NCI-H1694 (cell line): ENCODE measurements at places on chromosomes 3 and 15.
A peak's percentile ranks its signal among the peaks of the same experiment; 100 is the strongest.

- no peak for DNase-seq
Observed at GRCh38 chr3:119782460-119782859, 559 bp downstream of the NR1I2 start.

DNA sequence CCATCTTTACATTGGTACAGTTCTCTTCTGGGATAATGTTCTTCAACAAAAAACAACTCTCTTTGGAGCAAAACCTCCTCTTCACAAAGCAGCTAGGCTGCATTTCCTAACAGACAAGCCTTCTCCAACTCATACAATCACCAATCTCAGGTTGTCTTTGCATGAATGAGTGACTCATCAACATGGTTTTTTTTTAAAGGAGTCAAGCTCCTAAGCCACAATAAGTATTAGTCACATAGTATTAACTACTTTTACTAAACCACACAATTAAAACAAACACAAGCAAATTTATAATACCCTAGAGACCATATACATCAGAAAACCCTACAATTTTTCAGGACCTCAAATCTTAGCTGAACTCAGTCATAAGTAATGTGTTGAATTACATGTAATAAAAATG is 137.4 kb downstream of the TBC1D5 start:
- DNase-seq = no peak

- DNase-seq = no peak
Observed at GRCh38 chr3:36833160-36833814, 68.9 kb upstream of the DCLK3 start.

GRCh38 chr3:129197321-129197720 is 13.6 kb upstream of the CNBP start:
- no peak for DNase-seq

- DNase-seq = no peak
Observed at GRCh38 chr3:133958071-133958805, 62.6 kb upstream of the RAB6B start.

- DNase-seq = no peak
Observed at GRCh38 chr3:115380883-115381572, 233.9 kb upstream of the ZBTB20 start.

- no peak for DNase-seq
Observed at GRCh38 chr3:35394905-35395304, 244.4 kb upstream of the ARPP21 start.

GRCh38 chr3:72054976-72055375 is 270.0 kb upstream of the PROK2 start:
- DNase-seq = no peak

DNA sequence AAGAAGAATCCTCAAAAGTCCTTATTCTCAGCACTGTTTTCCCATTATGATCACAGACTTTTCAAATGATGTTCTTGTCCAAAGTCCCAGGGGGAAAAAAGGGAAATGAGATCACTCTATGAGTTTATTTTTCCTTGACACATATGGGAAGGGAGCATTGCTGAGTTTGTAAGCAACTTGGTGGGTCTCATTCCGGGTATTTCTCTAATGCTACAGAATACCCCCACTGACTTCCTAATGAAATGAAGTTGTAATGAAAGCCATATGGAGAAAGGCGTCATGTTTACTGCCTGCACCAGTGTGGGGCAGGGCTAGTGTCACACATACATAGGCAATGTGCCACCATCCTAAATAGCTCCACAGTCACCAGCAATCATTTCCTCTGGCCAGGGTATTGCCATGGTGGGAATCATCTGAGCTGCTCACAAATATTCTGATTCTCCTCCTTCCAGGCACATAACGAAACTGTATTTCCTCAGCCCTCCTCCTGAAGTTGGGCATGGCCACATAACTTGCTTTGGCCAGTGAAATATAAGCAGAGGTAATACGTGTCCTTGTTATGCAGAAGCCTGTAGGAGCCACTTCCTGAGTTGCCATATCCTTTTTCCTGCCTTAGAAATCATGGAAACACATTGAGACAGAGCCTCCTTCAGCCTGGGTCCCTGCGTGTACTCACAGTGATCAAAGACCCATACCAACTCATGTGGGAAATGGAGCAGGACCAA is 41.0 kb upstream of the C15orf61 start:
- DNase-seq = no peak

- no peak for DNase-seq
Observed at GRCh38 chr15:49982584-49982983, 136.4 kb downstream of the ATP8B4 start.

GRCh38 chr15:67149068-67149772 is 83.8 kb downstream of the SMAD3 start:
- no peak for DNase-seq

DNA sequence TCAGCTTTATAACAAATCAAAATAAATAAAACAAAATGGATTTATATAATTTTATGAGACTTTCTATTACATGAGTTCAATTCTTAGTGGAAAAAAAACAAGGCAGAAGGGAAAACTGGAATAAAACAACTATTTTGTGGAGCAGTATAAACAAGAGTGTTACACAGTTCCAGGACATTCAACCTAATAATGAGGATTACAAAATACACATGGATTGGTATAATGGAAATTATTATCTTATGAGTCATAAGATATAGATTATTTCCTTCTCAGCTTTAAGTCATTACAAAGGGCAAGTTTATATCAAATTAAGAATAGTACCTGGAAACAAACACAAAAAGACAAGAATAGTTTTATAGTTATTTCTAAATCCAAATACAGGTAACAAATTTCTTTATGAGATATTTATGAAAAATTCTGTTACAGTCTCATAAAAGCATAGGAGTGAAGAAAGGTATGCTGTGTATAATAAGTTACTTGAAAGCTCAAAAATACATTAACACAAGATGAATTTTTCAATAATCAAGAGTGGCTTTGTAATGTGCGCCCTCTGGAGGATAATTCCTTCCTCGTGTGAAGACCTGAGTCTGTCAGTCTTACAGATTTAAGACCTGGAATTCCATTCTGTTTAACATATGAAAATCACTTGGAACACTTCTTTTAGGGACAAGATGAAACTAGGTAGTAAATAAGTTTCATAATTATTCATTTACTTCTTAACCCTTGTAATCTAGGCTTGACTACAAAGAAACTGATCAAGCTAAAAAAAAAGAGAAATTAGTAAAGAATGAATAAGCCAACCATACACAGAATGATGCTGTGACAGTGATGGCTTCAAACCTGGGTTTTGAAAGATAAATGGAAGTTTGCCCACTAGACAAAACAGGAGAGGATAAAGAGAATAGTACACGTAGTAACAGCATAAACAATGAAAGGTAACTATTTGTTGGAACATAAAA is 9.5 kb downstream of the COPS2 start:
- DNase-seq = peak; percentile 38

DNA sequence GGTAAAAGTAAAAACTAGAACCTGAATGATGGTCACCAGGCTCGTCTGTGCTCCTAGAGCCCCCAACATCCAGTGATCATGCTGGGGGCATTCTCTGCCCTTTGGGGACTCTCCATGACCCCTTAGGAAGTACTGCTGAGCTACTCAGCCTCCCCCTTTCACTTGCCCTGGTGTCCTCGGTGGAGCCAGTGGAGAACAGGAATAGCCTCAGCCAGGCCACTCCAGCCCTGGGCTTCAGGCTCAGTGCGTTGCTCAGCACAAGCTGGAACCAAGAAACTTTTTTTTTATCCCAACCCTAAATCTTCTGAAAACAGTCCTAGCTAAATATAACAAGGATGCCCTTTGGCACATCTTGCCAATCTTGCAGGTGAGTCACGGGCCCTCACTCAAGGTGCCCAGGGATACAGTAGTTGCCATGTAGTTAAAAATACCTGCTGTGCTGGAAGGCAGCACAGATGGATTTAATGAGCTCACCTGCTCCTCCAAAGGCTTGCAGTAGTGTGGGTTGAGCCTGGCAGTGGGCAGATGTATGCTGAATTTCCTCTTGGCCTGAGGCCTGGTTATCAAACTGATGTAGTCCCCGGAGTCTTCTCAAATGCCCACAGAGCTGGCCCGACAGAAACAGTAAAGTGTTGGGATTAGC is 46.9 kb upstream of the TMEM158 start:
- no peak for DNase-seq

DNA sequence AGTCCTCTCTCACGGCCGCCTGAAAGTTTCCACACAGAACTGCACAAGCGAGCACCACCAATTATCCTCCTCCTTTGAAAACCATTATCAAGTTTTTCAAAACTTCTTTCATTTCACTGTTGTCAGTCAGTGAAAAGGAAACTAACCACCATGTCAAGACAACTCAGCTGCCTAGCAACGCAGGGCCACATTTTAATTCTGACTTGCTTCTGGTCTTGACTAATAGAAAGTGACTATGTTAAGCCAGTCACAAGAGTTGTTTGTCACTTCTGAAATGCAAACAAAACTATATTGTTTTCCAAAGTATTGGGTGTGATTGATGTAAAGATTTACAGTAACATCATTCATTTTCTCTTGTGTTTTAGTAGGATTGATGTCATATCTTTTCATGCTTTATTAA is 612.8 kb upstream of the AGTR1 start:
- DNase-seq = no peak

DNA sequence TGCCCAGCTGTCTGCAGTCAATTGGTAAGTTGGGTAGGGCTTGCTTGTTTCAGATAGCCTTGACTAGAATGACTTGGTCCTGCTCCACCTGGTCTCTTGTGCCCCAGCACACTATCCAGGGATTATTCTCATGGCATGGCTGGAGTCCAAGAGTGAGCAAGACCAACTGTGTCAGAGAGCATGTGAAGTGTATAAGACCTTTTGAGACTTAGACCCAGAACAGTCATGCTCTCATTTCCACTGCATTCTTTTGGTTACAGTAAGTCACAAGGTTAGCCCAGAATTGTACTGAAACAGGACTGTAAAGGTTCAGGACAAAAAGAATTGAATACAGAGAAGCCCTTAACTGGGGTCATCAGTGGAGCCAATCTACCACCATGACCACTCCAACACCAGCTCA is 650.8 kb upstream of the ADAMTS9 start:
- no peak for DNase-seq

GRCh38 chr3:156038869-156039268 is 81.5 kb upstream of the KCNAB1 start:
- no peak for DNase-seq

- DNase-seq = no peak
Observed at GRCh38 chr3:194019398-194020165, 116.4 kb upstream of the HES1 start.

GRCh38 chr15:101551696-101552591 is 62.4 kb upstream of the PCSK6 start:
- no peak for DNase-seq

DNA sequence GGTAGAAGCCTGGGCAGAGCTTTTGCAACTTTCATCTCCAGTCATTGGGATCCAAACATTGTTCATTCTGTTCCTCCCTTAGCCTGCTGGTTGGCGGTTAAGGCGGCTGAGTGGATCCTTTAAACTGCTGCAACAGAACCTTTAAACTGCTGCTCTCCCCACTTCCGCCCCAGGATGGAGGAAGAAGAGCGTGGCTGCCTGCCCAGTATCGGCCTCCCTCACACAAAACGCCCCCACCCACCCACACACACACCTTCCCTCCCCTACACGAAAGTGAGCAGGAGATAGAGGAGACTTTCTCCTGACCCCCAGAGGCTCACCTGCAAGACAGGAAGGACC is 460 bp upstream of the ZMAT3 start:
- DNase-seq = no peak

DNA sequence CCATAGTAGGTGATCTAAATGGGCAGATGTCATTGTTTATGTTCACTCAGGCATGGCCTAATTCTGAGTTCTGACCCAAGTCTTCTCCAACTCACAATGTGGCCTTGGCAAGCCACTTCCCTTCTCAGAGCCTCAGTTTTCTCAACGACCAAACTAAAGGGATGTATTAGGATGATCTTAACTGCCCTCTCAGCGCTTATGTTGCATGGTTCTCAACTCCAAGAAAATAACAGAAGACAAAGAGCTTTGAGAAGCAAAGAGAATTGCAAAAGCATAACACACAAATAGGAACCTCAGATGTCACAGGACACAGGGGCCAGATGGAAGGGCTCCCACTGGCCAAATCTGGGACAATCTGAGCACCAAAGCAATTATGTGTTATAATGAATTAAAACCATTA is 8.6 kb downstream of the RHCG start:
- DNase-seq = no peak

GRCh38 chr3:31614162-31614921 is 81.6 kb downstream of the STT3B start:
- DNase-seq = no peak

GRCh38 chr15:98451236-98451635 is 197.1 kb upstream of the IGF1R start:
- no peak for DNase-seq

- no peak for DNase-seq
Observed at GRCh38 chr3:168647582-168647981, 551.9 kb upstream of the GOLIM4 start.

DNA sequence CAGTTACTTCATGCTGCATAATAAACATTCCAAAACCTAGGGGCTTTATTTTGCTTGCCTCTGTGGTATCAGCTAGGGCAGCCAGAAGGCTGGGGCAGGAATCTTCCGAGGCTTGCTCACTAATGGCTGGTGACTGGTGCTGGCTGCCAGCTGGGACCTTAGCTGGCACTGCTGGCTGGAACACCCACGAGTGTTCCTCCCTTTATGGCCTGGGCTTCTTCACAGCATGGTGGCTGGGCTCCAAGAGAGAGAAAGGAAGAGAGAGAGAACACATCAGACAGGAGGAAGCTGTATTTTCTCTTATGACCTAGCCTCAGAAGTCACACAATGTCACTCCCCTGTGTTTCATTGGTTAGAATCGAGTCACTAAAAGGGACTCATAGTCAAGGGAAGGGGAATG is 23.9 kb upstream of the CDCP1 start:
- no peak for DNase-seq

DNA sequence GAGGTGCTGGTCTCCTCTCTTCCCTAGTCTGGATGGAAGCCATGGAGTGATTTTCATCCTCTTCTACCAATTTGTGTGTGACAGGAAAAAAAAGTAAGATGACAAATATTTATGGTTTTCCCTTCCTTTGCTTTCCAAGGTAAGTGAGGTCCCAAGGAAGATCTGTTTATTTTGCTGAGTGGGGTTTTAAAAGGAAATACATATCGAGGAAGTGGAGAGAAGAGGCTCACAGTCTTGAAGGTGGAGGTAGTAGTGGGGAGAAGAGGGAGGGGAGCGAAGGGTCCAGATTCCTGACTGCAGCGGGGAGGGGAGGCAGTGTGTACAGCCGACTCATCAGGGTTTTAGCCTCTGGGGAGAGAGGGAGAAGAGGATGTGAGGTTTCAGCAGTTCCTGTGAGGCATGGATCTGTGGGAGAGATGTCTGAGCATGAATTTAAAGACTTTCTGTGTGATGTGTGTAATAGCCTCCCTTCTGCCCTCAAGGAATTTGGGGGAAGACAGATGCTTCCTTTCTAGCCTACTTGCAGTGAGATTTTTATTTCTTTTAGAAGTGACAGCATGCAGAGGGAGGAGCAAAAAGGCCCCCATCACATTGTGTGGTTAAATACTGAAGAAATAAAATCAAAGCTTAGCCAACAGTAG is 272.4 kb downstream of the THRB start:
- DNase-seq = no peak

- no peak for DNase-seq
Observed at GRCh38 chr15:98648654-98649471, 524 bp downstream of the IGF1R start.

GRCh38 chr15:22936577-22937472 is 43.3 kb downstream of the CYFIP1 start:
- no peak for DNase-seq
